Stimulated activated CD8-positive, alpha-beta memory T cell treated with anti-CD3 and anti-CD28 coated beads, Interleukin-4, amount 100 ng/mL, for 24 hours (primary cell): ENCODE measurements at places on chromosomes 12 and 14.

- DNase-seq = no peak
Observed at GRCh38 chr12:607541-608001, 55.7 kb downstream of the NINJ2 start.

- DNase-seq = no peak
Observed at GRCh38 chr14:60008042-60008441, 83.7 kb upstream of the PCNX4 start.

- DNase-seq = no peak
Observed at GRCh38 chr14:36852981-36853691, 191.5 kb downstream of the PAX9 start.

DNA sequence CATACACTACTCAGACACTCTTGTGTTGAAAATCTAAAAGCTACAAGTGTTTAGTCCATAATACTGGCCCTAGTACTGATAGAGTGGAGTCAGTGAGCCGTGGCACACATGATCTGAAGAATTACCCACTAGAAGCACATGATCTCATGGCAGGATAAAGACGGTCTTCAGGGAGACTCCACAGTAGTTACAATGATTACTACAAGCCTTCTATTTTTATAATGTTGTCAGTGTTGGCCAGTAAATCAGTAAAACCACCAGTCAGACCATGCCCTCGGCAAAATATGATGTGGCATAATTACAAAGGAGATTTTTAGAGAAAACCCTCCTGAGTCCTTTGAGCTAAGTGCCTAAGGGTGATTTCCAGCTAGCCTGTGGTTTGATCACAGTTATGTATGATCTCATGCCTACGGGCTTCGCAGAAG, 114.9 kb downstream of the PDZRN4 start:
- no peak for DNase-seq

DNA sequence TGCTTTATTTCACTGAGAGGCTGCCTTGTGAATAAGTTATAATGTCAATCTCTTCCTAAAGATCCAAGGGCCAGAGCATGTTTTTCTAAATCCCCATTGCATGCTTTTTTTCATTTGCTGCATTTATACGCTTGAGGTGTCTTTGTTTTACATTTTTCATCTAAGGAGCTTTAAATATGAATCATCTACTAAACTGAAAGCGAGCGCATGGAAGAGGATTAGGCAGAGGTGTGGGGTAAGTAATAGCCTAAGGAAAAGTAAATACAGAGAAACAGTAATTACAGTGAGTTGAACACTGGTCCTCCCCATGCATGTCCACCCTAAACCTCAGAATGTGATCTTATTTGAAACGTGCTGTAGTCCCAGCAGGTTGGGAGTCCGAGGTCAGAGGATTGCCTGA, 76.4 kb upstream of the METAP2 start:
- DNase-seq = no peak

DNA sequence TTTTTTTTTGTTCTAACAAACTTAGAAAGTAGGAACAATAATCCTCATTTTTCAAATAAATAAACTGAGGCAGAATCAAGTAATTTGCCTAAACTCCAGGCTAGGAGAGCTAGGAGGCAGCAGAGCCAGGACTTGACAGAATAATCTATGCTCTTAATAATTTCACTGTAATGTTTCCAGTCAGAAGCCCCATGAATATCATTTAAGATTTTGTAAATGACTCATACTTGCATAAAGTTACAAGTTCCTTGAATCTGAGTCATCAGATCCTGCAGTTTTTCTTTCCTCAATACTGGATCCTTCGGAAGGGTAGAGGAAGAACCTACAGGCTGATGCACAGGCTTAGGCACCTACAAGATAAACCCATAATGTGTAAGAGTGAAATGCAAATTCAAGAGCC, 29.0 kb downstream of the CAPRIN2 start:
- no peak for DNase-seq

- peak; percentile 82 for DNase-seq
Observed at GRCh38 chr14:91573894-91574837, 64.1 kb upstream of the PPP4R3A start.

GRCh38 chr12:38384816-38385378, 68.3 kb downstream of the ALG10B start:
- DNase-seq = no peak

DNA sequence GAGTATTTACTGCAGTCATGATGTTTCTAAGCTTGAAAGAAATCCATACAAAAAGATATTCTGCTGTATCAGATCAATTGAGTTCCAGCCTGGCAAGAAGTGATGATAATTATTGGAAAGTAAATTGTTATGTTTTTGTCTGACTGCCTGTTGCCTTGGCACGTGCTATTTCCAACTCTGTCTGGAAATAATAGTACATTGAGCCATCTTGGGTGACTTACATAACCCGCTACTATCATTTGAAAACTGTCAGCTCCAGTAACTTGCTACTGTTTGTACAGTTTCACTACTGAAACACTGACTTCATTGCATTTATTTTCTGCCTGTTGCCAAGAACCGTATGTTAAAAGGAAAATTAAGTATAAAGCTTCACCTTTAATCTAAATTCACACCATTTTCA, 318.6 kb downstream of the ITPR2 start:
- DNase-seq = no peak

- no peak for DNase-seq
Observed at GRCh38 chr14:83294941-83295340, 1761.3 kb upstream of the SEL1L start.

- DNase-seq = no peak
Observed at GRCh38 chr12:119808441-119808840, 68.7 kb downstream of the CIT start.

DNA sequence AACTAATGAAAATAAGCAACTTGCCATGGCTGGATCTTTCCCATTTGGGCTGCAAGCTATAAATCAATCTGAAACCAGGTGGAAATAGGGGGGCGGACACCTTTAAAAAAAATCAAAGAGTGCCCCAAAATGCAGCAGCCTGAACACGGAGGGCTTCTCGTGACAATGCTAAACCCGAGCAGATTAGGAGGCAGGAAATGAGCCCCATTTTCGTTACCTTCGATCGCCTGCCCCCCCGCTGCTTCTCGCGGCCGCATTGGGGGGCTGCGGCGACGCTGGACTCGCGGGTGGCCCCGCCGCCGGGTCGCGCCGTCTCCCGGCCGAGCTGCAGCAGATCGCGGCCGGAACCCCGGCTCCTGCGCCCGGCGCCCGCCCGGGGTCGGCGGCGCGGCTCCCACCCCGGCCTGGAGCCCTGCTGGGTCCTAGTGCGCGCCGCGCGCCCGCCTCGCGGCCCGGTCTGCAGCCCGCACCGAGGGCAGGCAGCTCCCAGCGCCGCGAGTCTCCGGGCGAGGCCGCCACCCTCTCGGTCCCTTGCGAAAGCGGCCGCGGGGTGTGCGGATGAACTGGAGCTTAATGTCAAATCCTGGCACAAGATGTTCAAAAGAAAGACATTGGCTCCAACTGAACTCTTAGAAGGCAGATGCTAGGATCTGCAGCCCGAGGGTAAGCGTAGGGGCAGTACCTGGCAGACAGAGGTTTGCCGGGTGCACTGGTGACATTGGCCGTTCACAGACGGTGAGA, 201.9 kb upstream of the FOXN3 start:
- DNase-seq = peak; percentile 44
